ENCODE measurements at places on chromosomes 7 and 10. TPM values are rescaled to one million over a fixed set of nuclear protein-coding genes. Genes with fewer than 3 reads are reported as not detected.

The CAV2 gene
- total RNA-seq = 50.8 TPM

The BLNK gene
- 38.8 TPM for total RNA-seq

The GHRHR gene
- total RNA-seq = not detected

The PTPRE gene
- 25.7 TPM for total RNA-seq

The AASS gene
- total RNA-seq = 24.2 TPM

- DNase-seq = no peak
These were observed 146.5 kb downstream of the SEC23IP start for GRCh38 chr10:120039046-120039445.

GRCh38 chr7:149770728-149771636, 2.4 kb downstream of the ZNF467 start:
- peak; percentile 60 for DNase-seq

GRCh38 chr10:8312079-8312478, 257.6 kb downstream of the GATA3 start:
- DNase-seq = no peak

DNA sequence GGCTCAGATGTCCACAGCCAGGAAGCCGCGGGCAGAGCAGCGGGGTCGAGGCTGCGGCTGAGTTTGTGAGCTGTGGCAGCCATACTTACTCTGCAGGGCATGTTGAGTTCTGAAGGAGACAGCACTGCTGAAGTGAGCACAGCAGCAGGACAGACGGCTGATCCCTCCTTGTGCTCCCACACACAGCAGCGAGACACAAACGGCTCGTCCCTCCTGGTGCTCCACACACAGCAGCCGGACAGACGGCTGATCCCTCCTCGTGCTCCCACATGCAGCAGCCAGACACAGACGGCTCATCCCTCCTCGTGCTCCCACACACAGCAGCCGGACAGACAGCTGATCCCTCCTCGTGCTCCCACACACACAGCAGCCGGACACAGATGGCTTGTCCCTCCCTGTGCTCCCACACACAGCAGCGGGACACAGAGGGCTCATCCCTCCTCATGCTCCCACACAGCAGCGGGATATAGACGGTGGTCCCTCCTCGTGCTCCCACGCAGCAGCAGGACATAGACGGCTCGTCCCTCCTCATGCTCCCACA, 305.1 kb downstream of the PTPRN2 start:
- no peak for DNase-seq

- DNase-seq = no peak
These were observed 79.9 kb upstream of the SMIM30 start for GRCh38 chr7:113198226-113198625.

DNA sequence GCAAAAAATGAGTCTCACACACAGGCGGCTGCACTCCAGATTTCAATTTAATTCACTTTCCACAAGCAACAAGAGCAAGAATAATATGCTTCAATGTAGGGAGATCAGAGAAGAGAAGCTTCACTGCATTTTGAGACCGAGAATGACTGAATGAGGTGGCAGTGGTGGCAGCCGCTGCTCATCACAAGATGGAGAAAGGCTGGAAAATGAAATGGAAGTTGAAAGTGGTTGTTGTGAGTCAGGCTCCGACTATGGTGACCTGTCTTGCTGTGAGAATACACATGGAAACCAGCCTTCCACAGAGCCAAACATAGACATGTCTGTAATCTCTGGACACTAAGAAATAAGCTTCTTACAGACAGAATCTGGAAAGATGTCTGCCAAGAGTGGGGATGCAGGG, 499.6 kb upstream of the LRRN3 start:
- DNase-seq = no peak

DNA sequence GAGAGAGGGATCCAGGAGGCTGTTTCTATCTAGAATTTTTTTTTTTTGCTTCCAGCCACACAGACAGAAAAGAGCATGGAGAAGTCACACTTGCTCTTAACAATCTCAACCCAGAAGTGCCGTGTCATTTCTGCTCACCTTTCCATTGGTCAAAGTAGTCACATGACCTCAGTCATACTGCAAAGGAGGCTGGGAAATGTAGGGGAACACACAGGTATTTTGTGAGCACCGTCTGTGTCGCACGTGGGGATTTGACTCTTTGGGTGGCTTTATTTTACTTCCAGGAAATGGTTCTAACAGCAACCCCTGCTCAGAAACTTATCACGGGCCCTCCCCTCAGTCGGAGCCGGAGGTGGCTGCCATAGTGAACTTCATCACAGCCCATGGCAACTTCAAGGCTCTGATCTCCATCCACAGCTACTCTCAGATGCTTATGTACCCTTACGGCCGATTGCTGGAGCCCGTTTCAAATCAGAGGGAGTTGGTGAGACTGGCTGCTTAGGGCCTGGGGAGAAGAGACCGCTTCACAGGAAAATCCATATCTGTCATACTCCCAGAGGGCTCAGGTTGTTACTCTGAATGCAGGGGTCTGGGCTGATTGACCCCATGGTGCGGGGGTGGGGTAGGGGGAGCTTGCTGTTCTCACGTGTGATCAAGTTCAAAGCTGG, 13.1 kb upstream of the CPA1 start:
- no peak for DNase-seq

DNA sequence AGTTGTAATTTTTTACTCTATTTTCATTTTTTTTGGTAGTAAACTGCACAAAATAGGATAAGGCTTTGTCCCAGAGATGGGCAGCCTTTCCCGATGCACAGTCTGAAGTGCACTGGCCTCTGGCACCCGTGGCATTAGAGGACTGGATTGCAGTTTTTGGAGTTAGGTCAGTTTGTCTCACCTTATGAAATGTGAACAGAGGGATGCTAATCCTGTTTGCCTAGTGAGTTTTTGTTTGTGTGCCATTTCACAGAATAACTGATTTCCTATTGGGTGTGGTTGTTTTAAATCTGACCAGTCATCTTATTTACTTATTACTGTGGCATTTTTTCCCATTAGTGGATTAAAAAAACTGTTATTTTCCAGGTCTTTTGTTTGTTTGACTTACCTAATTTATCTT, 109.5 kb upstream of the GATA3 start:
- no peak for DNase-seq

DNA sequence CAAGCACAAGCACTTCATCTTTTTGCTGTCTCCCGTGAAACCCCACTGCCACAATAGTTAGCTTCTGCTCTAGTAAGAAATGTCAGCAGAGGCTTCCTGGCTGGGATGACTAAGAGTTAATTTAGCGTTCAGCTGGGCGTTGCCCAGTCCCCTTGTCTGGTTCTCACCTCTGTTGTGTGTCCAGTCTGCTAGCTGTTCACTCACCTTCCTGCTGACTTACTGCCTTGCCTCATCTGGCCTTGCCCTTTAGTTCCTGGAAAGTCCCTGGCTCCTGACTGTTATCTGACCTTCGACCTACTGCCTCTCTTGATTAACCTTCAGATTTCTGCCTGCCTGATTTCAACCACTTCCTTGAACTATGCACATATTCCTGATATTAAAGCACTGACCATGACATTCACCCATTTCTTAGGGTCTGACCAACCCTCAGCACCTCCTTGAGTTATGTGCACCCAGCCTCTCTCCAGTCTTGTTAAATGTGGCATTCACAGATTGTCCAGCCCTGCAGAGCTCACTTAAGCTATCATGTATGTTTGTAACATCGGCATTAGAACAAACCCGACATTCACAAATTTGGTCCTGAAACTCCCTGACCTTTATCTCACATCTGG, 30.3 kb downstream of the C7orf33 start:
- DNase-seq = no peak

- no peak for DNase-seq
These were observed 57.8 kb downstream of the PRLHR start for GRCh38 chr10:118537623-118538022.

DNA sequence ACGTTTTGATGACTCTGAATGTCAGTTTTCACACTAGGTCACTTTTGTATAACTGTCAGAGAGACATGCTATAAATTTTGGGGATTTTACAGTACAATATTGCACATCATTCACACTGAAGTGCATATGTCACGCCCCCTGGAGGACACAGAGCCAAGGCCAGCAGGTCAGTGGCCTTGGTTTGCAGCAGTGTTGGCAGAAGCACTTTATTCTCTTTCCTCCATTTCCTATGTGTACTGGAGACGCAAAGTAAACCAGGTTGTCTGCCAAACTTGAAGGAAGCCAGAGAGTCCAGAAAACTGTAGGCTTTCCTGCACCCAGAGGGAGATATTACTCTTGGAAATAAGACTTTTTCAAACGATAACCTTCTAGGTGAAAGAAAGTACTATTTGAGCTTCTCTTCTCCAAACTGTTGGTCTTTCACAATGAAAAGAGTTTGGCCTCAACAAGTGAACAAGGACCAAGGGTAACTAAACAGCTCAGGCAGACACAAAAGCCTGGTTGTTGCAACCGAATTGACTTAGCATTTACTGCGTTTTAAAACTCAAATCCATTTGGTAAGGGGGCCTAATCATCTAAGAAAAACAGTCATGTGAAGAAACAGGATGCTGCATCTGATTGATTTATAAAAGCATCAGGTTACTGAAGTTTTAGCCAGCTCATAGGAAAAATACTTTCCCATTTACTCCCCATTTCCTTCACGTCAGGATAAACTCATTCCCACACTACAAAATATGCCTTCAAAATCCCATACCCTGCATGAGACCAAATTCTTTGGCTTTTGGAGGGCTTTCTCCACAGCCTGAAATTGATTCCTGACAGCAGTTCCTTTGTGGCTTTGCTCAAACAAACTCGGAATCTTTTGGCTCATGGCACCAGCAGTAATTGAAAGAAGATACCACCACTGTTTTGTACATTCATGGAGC, 83.0 kb upstream of the SEC61G start:
- no peak for DNase-seq

DNA sequence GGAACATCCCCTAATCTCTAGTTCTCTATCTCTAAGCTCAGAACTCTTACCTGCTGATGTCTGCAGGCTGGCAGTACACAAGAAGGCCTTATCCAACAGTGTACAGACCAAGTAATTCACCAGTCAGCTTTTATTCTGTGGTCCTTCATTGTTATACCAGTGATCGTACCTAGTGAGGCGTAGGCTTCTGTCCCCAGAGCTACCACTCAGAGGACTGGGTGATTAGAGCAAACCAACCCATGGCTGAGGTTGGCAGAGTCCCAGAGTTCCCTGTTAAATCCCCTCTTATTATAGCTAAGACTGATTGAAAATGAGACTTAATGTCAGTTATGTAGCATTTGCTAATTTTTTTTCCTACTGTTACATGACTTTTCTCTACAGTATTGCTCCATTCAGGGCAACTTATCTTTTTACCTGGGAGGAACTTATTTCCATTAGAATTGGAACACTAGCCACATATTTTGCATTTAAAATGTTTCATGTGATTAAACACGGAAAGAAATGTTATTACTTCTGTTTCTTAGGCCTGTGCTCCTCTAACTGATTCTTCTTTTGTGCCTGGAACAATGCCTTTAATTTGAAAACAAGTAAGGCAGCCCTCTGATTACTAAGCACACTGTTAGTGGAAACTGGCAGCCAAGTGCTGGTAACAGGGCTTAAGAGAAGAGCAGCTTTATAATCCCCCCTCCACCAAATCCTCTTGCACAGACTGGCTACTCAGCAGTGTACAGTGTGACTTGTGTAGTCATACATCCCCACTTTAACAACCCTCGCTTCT, 127.2 kb downstream of the LRRC4 start:
- no peak for DNase-seq

- DNase-seq = no peak
These were observed 77.4 kb downstream of the CUL2 start for GRCh38 chr10:35012781-35013180.

- no peak for DNase-seq
These were observed 147.1 kb downstream of the MLLT10 start for GRCh38 chr10:21681156-21681555.

GRCh38 chr10:81157681-81158080, 620.0 kb downstream of the SH2D4B start:
- no peak for DNase-seq

DNA sequence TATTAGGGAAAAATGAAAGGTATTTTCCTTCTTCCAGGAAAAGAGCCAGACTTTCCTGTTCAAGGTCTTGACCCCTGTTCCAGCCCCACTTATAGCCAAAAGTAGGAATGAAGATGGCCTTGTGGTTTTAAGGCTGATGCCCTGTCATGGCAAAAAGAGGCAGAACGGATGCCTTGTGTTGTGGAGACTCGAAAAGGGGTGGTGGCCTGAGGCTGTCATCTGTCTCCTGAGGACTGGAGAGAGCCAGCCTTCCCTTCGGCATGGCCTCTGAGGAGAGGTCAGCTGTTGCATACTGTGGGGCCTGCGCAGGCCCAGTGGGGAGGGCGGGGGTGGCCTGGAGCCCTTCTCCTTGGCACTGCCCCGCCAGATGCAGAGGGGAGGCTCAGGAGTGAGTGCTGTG, 166.0 kb upstream of the EEPD1 start:
- no peak for DNase-seq

DNA sequence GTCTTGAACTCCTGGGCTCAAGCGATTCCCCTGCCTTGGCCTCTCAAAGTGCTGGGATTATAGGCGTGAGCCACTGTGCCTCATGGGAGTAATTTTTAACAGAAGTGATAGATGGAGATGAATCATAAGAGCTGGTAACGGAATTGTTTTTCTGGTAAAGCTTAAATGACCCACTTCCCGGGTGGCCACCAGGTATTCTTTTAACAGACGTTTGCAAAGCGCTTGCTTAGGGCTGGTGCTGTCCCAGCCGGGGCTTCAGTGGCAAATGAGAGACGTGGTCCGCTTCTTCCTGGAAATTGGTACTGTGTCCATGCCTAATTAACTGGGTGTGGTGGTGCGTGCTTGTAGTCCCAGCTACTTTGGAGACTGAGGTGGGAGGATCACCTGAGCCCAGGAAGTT, 23.5 kb downstream of the CAMK1D start:
- DNase-seq = peak; percentile 20
